ENCODE measurements at places on chromosomes 3 and 15. TPM values are rescaled to one million over a fixed set of nuclear protein-coding genes. Genes with fewer than 3 reads are reported as not detected.

TUSC2 gene
- total RNA-seq = 22.6 TPM

ABTB1 gene
- 49.8 TPM for total RNA-seq

UQCC5 gene
- 9.1 TPM for total RNA-seq

CDHR4 gene
- total RNA-seq = 0.26 TPM

SCAMP5 gene
- total RNA-seq = 5.8 TPM

MORC1 gene
- total RNA-seq = not detected

KNG1 gene
- total RNA-seq = not detected

Data from aorta (tissue), 5 donors.